ENCODE measurements at places on chromosomes 13 and 19.

DNA sequence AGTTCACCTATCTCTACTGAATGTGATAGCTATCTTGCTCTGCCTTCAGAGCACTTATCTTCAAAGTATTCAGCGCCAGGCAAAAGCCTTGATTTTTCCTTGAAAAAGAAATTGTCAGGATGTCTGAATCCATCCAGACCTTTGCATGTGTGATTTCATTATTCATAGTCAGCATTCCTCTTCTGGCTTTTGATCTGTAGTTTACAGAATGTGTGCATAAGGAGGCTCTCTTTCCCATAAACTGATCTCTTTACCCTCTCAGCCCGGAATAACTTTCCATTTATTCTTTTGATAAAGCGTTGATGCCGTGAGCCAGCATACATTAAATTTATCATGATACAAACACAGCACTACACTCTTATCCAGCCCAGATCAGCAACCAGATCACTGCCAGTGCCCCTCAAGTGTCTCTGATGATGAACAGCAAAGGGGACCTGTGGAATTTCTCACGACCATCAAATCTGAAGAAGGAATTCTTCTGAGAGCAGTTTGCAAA, 130.8 kb downstream of the DNAJC15 start:
- DNase-seq, result no peak

DNA sequence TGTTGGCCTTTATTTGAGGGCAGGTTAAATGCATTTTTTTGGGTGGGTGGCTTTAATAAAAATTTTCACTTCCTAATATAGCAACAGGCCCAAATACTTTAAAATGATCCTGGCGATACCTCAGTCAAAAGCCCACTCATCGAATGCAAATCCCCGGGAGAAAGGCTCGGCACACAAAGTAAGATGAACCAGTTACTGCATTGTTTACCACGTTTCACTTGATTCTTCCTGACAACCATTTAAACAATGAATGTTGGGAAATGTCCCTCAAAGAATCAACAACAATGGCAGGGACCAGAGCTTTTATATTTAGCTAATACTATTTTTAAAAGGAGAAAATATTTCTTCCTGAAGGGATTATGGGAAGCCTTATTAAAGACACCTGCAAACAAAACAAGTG, 187.7 kb downstream of the ABCC4 start:
- no peak for DNase-seq

DNA sequence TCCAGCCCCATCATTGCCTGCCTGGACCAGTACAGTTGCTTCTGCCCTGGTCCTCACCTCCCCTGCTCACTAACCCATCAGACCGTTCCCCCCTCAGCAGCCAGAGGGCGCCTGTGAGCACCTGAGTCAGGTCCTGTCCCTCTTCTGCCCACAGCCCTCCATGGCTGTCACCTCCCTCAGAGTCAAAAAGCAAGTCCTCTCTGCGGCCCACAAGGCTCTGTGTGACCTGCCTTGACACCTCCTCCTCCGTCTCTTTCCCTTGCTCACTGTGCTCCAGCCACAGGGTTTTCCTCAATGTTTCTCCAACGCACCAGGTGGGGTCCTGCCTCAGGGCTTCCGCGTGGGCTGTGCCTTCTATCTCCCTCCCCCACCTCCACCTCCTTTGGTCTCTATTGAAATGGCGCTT, 29.4 kb upstream of the PTPRS start:
- DNase-seq, result no peak

- no peak for DNase-seq
Observed at GRCh38 chr19:5127717-5128116, 158.8 kb downstream of the KDM4B start.

DNA sequence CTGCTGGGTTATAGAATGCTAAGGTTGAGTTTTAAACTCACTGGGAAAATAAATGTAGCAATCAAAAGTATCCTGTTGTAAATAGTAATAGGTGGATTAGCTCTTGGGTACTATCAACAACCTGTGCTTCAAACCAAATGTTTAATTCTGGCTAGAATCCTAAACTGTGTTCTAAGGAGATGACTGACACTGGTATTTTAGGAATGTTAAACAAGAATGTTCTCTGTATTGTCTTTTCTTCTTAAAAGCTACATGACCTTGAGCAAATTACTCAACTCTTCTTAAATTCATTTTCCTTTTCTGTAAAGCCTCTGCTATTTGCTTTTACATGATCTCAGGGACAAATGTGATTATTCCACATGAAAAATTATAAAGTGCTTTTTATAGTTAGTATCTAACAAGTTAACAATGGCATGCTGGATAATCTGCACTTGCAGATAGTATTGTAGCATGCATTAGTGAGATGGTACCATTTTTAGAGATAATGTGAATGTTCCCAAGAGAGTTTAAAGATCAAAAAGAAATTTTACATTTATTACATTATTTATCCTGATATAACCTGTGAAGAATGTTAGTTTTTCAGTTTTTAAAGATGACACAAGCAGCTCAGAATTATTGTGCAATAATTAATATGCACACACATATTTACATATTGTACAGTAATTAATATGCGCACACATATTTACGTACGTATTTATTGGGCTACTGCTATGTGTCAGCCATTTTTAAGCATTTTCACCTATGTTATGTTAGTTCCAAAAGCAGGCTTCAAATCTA, 13.6 kb upstream of the EPSTI1 start:
- no peak for DNase-seq

DNA sequence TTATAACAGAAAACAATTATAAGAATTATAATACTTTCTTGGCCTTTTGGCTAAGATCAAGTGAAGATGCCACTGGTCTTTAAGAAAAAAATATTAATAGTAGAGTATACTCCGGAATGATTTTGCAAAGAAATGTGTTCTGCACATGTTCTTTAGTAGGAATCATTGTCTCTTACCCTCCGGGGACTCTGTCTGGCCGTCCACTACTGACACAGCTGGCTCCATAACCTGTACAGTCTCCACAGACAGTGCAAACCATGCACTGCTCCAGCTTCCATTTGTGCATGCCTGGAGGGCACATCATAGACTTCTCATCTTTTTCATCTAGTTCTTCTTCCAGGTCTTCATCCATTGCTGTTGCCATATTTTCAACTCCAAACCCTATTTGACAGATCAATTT, 75.9 kb downstream of the MYCBP2 start:
- DNase-seq, result no peak

- DNase-seq, result no peak
Observed at GRCh38 chr19:10211061-10211460, 16.3 kb upstream of the DNMT1 start.

GRCh38 chr19:40245506-40246128, 19.1 kb upstream of the CCNP start:
- no peak for DNase-seq

DNA sequence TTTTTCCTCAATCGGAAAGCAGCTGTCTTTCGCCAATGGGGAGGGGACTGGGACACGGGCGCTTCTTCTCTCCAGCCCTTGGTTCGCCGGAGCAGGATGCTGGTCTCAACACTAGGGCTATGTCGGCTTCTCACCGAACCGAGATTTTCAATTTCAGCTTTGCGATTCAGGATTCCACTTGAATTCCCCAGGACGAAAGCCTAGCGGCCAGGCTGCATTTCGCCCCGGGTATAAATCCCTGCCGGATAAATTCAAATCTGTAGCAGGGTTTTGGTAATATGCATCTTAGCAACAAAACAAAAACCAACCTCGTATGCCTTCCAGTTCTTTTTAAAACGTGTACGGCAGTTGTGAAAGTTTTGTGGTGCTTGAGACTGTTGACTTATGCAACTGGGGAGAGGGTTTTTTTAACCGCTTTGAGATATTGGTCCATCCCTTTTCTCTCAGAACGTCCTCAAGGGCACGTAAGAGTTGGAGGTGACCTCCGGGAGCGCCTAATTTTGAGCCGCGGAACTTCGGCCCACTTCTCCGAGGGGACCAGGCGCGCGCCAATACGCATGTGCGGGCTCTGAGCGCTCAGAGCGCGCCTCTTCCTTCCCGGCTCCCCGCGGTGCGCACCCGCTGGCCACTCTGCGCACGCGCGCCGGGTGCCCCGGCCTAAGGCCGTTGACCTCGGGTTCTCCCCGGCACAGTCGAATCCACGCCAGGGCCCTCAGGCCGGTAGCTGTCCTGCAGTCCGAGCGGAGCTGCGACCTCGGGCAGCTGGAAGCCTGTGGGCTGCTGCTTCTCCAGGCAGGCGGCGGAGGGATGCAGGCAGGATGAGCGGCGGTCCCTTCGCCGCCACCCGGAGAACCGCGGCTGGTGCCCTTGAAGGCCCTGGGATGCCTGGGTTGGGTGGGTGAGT, 7.6 kb downstream of the POU4F1 start:
- DNase-seq, result no peak

GRCh38 chr19:34461375-34462100, 20.0 kb upstream of the WTIP start:
- no peak for DNase-seq

GRCh38 chr13:49258089-49258796, 10.5 kb downstream of the CDADC1 start:
- DNase-seq, result no peak

DNA sequence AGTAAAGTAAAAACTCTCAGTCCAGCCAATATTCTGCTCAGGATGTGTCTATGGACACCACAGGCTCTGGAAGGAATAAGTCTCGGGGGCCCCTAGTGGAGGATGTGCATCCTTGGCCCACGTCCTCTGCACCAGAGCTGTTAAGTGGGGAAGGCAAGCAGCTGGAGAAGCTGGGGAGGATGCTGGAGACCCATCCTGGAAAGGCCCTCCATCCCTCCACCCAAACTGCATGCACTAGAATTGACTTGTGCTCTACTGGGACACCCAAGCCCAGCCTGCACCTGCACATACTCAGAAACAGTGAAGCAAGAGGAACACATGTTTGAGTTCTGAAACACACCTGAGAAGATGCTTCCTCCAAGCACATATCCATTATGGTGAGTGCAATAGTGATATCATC, 307.8 kb downstream of the TSHZ3 start:
- no peak for DNase-seq

- DNase-seq, result no peak
Observed at GRCh38 chr13:24680258-24680920, at the start of gene ATP12A. ATP12A (plus strand) TSS chr13:24680408; CDS start chr13:24680744, 336 bp downstream.

DNA sequence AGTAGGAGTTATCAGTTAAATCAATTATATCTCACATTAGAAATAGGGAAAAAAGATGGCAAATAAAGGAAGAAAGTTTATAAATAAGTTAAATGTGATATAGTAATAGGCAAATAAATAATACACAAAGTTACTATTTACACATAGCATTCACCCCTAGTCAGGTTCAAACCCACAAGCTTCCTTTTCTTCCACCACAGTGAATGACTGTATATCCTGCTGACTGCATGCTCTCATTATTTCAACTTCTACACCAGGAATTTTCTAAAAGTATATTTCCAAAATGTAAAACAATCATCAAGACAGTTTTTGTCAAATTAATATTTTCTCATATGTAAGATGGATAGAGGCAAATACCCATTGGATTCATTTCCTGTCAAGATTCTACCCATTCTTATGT, 548.6 kb upstream of the SLITRK5 start:
- no peak for DNase-seq

GRCh38 chr19:54153731-54154326, 5.7 kb downstream of the LENG1 start:
- DNase-seq, result no peak

- no peak for DNase-seq
Observed at GRCh38 chr13:100460791-100461190, 127.8 kb downstream of the GGACT start.

GRCh38 chr13:22428188-22428828, 752.5 kb upstream of the SGCG start:
- DNase-seq, result no peak
